ENCODE measurements at places on chromosomes 1 and 21.

GRCh38 chr21:18058731-18059398 is 185.8 kb upstream of the CHODL start:
- no peak for DNase-seq

DNA sequence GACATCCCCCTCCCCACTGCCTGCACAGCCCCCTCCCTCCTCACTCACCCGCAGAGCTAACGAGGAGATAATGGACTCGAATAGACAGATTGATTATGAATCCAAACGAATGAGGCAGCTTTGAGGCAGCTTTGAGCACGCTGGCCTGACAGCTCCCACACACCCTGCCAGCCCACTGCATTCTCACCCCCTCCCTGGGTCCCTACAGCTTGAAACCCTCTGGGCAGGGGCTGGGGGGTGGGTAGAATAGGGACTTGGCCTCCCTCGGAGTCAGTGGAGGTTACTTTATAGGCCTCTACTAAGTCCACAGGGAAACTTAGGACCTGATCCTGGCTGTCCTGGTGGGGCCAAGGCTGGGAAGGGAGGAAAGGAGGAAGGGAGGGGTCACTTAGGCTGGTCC is 1.9 kb downstream of the NTRK1 start:
- no peak for DNase-seq

- no peak for DNase-seq
These were observed 33.8 kb downstream of the HHAT start for GRCh38 chr1:210362526-210362925.

GRCh38 chr1:176051402-176051801 is 155.7 kb downstream of the COP1 start:
- DNase-seq = no peak

- DNase-seq = no peak
These were observed 96.8 kb downstream of the LACTBL1 start for GRCh38 chr1:22875841-22876240.

- no peak for DNase-seq
These were observed 13.3 kb downstream of the CSF1 start for GRCh38 chr1:109923946-109924275.

- no peak for DNase-seq
These were observed 5.8 kb upstream of the PLA2G2D start for GRCh38 chr1:20125100-20125499.

DNA sequence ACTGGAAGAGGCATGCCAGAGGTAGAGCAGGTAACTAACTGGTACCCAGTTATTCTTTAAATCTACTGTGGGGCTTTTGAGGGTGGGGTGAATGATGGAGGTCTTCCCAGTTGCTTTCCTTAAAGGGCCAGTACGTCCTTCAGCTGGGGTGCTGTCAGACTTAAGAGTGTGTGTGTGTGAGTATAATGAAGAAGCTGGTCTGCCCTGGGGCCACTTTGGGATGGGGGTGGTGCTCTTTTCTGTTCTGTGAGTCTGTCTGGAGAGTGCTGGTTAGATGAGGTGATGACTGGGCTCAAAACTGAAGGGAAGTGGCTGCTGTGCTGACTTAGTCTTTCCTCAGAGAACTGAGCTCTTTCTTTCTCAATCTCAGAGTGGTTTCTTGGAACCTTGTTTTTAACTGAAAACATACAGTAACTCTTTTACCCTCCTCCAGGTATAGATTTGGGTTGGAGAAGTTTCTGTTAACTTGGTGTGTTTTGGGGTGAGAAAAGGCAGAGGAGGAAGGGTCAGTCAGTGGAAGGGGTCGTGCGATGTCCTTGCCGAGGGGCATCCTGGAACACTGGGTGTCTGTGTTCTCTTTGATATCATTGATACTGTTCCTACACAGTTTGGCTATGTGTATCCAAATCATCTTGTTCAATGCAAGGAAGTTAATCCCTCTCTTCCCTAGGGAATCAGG is 746 bp downstream of the MACF1 start:
- peak; percentile 70 for DNase-seq

DNA sequence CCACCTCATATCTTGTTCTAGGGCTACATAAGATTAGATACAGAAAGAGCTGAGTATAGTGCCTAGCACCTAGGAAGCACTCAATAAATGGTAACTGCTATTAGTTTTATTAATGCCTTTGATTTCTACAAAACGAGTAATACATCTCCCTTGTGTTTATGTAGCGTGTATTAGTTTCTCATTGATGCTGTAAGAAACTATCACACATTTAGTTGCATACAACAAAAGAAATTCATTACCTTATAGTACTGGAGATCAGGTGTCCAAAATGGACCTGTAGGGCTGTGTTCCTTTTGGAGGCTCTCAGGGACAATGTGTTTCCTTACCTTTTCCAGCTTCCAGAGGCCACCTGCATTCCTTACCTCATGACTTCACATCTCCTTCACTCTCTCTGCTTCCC is 961 bp upstream of the ERO1B start:
- DNase-seq = no peak

Data from CD4-positive, alpha-beta T cell treated with Interleukin-4 for 1 hour (primary cell).